Smooth muscle cell of the pulmonary artery (primary cell): ENCODE measurements at places on chromosomes 11 and 22. TPM values are rescaled to one million over a fixed set of nuclear protein-coding genes. Genes with fewer than 3 reads are reported as not detected.

The PACSIN2 gene
- 48.3 and 60.1 TPM in 2 replicates for total RNA-seq

The PNPLA3 gene
- total RNA-seq = 2.3 and 5.5 TPM in 2 replicates

The ADAMTS15 gene
- 28.8 and 94.9 TPM in 2 replicates for total RNA-seq

The MEI1 gene
- 0.20 and 0.26 TPM in 2 replicates for total RNA-seq

The FOLR2 gene
- total RNA-seq = not detected in 2 replicates

The GLYAT gene
- total RNA-seq = not detected in 2 replicates

The CATSPER1 gene
- total RNA-seq = 0.20 TPM in 1 of 2 replicates, not detected in the other

The SMTN gene
- total RNA-seq = 89.5 and 90.9 TPM in 2 replicates

The RFPL1 gene
- total RNA-seq = not detected in 2 replicates

The KCNK4 gene
- 0.13 and 0.20 TPM in 2 replicates for total RNA-seq

The SMTNL1 gene
- not detected in 2 replicates for total RNA-seq

The TSGA10IP gene
- not detected in 2 replicates for total RNA-seq

The SCGB2A2 gene
- total RNA-seq = not detected in 2 replicates

The CNTN5 gene
- 0.30 and 1.1 TPM in 2 replicates for total RNA-seq

The SLC22A9 gene
- not detected in 2 replicates for total RNA-seq

The SERHL2 gene
- 2.5 and 3.1 TPM in 2 replicates for total RNA-seq

The PPME1 gene
- 48.0 and 49.3 TPM in 2 replicates for total RNA-seq

The APOA4 gene
- not detected in 2 replicates for total RNA-seq

The DEFB131B gene
- total RNA-seq = not detected in 2 replicates

The HNRNPUL2 gene
- total RNA-seq = 13.3 and 15.4 TPM in 2 replicates

The ACRV1 gene
- not detected in 2 replicates for total RNA-seq

The SVIP gene
- total RNA-seq = 2.0 and 2.8 TPM in 2 replicates

The OVCH2 gene
- 0.13 TPM in 1 of 2 replicates, not detected in the other for total RNA-seq

The NAALAD2 gene
- total RNA-seq = 0.30 and 0.46 TPM in 2 replicates

The ESRRA gene
- 26.0 and 31.1 TPM in 2 replicates for total RNA-seq

The RCOR2 gene
- total RNA-seq = 2.3 and 5.8 TPM in 2 replicates

The ZNF280A gene
- not detected in 2 replicates for total RNA-seq

The FGF4 gene
- not detected in 2 replicates for total RNA-seq

The OR10A6 gene
- total RNA-seq = 0.03 TPM in 1 of 2 replicates, not detected in the other

The PTGDR2 gene
- total RNA-seq = 0.07 and 0.33 TPM in 2 replicates

The BATF2 gene
- total RNA-seq = 0.13 and 0.50 TPM in 2 replicates

The SAA2 gene
- total RNA-seq = 0.46 and 40.6 TPM in 2 replicates

The DSCAML1 gene
- total RNA-seq = not detected in 2 replicates

The DDX25 gene
- total RNA-seq = not detected in 2 replicates

The ARHGEF17 gene
- 90.2 and 95.1 TPM in 2 replicates for total RNA-seq

The FAM111B gene
- 2.0 and 4.2 TPM in 2 replicates for total RNA-seq

The TENM4 gene
- total RNA-seq = 42.4 and 66.9 TPM in 2 replicates

The CTSF gene
- 38.5 and 52.2 TPM in 2 replicates for total RNA-seq

The MYOD1 gene
- not detected in 2 replicates for total RNA-seq

The MS4A15 gene
- not detected in 2 replicates for total RNA-seq

The ASPHD2 gene
- 2.1 and 4.4 TPM in 2 replicates for total RNA-seq

The SPON1 gene
- 2.0 and 30.5 TPM in 2 replicates for total RNA-seq

The MMP8 gene
- total RNA-seq = 0.07 TPM in 2 replicates

The ST14 gene
- total RNA-seq = 0.07 TPM in 1 of 2 replicates, not detected in the other

The ALX4 gene
- total RNA-seq = 0.13 TPM in 1 of 2 replicates, not detected in the other

The AQP11 gene
- 1.6 and 3.0 TPM in 2 replicates for total RNA-seq

The BARX2 gene
- total RNA-seq = not detected in 2 replicates

The RIC3 gene
- total RNA-seq = not detected in 2 replicates

The SLC16A8 gene
- total RNA-seq = 0.33 and 0.53 TPM in 2 replicates
